ENCODE measurements at places on chromosomes 4 and X.

GRCh38 chrX:28586981-28587551, at the start of gene IL1RAPL1:
IL1RAPL1 (plus strand) TSS chrX:28587446.
- no peak for DNase-seq

DNA sequence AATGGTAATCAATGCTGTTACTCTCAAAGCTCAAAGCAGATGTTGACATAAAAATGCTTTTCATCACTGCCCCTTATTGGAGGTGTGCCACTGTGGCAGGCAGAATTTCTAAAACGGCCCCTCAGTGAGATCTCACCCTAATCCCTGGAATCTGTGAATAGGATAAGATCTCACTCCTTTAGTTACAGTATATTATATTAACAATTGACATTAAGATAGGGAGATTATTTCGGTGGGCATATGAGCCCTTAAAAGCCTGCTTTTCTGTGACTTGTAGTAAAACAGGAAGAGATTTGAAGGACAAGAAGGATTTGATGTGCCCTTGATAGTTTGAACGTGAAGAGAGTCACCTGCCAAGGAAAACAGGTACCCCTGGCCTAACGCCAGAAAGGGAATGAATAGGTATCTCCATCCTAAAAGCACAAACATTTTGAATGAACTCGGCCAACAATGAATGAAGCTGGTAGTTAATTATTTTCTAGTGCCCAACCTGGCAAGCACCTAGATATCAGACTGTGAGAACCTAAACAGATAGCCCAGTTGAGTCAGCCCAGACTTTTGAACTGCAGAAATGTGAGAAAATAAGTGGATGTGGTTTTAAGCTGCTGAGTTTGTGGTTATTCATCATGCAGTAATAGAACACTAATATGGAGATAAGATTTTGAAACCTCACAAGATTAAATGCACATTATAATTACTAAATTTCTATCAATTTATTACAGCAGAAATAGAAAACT, 881.6 kb downstream of the PCDH18 start:
- peak; percentile 85 for DNase-seq

GRCh38 chr4:102817613-102818268, 9.6 kb downstream of the UBE2D3 start:
- no peak for DNase-seq

DNA sequence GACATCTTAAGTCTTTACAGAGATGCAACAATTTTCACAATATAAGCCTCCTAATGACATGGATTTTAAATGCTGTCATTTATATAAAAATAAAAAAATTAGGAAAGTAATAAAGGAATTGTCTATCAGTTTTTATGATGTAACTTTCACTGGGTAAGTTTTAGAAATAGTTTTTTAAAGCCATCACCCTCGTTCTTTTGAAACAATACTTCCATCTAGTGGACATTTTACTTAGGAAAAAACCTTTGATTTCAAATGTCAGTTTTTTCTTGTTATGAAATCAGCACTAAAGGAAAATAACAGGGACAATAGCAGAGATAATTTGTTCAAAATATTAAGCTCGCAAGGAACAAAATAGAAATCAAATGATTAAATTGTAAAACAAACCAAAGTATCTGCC, 24.3 kb upstream of the NDNF start:
- no peak for DNase-seq

DNA sequence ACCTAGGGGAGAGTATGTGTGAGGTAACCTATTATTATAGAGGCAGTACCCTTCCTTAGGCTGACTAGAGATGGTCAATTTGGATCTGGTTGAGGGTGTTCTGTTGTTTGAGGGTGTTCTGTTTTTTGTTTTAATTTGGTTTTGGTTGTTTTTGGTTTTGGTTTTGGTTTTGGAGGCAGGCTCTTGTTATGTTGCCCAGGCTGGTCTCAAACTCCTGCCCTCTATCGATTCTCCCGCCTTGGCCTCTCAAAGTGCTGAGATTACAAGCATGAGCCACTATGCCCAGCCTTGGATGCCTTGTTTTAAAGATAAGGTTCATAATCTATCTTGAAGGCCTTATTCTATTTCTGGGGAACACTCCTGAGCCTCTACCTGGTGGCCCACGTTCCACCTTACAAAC, 912 bp downstream of the CXorf65 start:
- no peak for DNase-seq

DNA sequence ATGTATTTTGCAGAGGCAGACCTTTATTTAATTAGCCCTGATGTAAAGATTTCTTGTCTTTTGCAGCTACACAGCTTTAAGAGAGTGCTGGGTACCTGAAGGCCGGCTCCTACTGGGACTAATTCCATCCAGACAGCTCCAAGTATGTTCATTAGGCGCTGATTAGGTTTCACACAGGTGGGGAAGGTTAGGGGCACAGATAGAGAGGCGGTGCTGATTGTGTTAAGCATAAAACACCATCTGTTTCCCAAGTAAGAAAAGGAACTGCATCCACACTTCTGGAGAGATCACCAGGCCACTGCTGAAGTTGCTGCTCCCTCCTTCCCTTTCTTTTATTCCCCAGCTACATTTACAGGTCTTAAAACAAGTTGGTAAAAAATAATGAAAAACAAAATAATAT, 349.5 kb downstream of the ZIC3 start:
- DNase-seq = peak; percentile 18

DNA sequence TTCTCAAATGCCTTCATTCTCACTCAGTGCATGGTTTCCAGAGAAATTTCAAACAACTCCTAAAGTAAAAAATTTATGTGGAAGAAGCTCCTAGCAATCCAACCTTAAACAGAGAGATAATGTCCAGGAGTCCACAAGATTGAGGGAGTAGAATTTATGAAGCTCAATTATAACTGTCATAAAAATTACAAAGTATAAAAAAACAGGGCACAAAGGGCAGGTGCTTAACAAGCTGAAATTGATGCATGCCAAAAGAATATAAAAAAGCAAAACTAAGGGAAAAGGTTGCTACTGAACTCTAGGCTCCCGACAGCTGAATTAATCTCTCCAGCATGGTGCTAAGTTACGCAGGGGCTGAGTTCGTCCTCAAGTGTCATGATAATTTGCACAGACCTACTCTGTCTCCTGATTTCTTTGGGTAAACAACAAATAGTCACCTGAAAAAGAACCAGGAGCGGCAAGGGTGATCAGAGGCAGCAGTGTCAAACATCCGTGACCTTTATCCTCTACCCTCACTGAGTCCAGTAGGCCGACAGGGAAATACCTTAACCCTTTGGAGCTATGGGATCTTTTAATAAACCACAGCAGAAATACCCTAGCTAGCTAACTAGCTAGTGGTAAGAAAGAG, 47.2 kb upstream of the RELL1 start:
- no peak for DNase-seq

DNA sequence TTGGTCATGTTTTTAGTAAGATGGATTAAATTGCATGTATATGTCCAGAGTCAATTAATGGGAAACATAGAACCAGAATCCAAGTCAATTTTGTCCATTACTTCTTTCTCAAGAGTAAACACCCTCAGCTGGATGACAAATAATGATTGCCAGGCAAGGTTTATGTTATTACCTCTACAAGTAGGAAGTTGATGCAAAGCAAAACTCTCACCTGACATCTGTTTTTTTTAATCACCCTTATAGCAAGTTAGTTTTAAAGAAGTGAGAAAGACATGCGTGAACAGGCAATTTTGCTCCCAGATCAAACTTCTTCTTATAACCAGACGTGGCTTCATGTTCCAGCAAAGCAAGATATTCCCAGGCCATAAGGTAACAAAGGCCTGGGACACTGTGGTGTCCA, 348.5 kb upstream of the FTHL17 start:
- DNase-seq = no peak

DNA sequence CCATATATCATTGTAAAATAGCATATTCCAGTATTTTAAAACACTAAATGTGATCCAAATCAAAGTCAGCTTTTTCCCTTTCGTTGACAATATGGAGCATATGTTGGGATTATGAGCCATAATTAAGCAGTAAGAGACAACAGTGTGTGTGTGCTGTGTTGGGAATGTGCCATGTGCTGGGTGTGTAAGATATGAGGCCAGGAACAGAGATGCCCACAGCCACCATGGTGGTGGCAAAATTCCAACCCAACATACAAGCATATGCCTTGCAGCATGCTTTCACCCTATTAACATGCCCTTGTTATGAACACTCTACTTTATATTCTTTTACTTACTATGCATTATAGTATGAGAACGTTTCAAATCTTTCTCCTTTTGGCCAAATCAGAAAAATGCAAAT, 1560.4 kb upstream of the TENM3 start:
- DNase-seq = no peak

DNA sequence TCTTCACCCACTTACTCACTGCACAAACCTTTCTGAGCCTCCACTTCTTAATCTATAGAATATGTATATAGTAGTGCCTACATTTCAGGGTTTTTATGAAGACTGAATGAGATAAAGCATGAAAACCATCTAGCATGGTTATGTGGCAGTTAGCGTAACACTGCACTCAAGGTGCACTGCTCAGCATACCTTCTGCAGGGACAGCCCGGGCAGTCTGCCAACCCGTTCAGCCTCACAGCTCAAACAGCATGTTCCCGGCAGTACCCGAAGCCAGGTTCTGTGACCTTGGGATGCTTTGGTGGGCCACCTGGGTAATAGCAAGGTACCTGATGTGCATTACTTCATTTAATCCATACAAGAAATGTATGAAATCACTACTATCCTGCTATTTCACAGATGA, 81.4 kb downstream of the DOCK11 start:
- peak; percentile 6 for DNase-seq

GRCh38 chr4:2662598-2662997, 93.5 kb downstream of the TNIP2 start:
- no peak for DNase-seq

- DNase-seq = no peak
Observed at GRCh38 chr4:84799318-84799717, 167.2 kb downstream of the WDFY3 start.

GRCh38 chrX:15017491-15017890, 144.3 kb downstream of the MOSPD2 start:
- DNase-seq = no peak

- no peak for DNase-seq
Observed at GRCh38 chr4:67697860-67698687, 2.9 kb downstream of the UBA6 start.

DNA sequence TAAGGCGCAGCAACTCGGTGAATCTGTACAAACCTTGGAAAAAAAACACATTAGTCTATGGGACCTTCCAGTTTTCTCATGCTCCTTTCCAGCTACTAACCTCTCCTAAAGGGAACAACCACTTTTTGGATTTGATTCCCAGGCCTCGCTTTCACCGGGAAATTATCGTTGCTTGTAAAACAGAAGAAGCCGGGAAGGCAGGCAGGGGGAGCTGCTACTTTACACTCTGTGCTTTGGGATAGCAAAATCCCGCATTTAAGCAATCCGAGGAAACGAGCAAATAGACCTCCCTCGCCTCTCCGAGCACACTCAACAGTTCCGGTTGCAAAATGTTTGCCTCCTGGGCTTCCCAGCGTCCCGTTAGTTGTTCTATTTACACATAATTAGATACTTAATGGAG, 1.2 kb downstream of the CD38 start:
- DNase-seq = no peak

GRCh38 chr4:1711055-1711570, 1.0 kb downstream of the SLBP start:
- no peak for DNase-seq

- DNase-seq = no peak
Observed at GRCh38 chrX:41688835-41689234, at the start of gene GPR34. GPR34 (plus strand) TSS chrX:41688973; CDS start chrX:41695634, 6,661 bp downstream.

- DNase-seq = no peak
Observed at GRCh38 chrX:65706041-65706828, 38.8 kb downstream of the MSN start.

- no peak for DNase-seq
Observed at GRCh38 chr4:16034010-16034748, 49.6 kb downstream of the PROM1 start.

DNA sequence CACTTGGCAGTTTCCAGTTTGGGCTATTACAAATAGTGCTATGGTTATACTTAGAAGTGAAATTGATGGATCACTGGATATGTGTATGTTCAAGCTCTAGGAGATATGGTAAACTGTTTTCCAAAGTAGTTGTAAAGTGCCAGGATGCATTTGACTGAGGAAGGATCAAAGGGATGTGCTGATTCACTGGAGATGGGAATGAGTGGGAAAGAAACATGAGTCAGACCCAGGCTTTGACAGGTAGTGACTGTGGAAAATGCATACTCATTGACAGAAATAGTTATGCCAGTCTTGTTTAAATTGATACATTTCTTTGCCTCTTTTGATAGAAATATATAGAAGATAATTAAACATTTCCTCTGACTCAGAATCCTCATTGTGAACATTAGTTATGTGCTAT, 77.9 kb downstream of the CEP135 start:
- no peak for DNase-seq

DNA sequence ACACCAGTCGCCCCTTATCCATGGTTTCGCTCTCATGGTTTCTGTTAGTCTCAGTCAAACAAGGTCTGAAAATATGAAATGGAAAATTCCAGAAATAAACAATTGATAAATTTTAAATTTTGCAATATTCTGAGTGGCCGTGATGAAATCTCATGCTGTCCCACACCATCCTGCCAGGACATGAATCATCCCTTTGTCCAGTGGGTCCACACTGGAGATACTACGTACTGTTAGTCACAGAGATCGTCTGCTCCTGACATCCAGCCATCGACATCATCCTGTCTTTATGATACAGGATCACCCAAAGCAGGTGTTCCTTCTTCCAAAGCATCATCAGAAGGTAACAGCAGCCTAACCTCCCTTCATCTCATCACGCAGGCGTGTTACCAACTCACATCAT, 76.5 kb upstream of the MSX1 start:
- no peak for DNase-seq
